ENCODE measurements at places on chromosomes 4 and X.

DNA sequence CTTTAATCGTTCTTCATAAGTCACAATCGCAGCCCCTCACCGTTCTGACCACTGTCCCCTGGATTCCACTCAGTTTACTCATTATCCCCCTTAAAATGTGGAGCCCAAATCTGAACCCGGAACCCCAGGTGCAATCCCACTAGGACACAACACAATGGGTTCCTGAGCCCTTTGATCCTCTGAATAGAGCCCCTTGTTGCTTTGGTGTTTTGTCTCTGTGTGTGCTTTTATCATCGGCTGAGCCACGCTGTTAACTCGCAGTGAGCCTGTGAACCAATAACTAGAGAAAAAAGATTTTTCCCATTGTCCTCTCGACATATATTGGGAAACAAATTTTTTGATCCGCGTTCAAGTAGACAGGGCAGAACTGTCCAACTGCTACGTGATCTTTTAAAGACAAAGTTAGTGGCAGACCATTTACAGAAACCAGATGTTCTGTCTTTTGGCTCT, 617 bp upstream of the PDHA1 start:
- DNase-seq, result no peak

- DNase-seq, result no peak
Observed at GRCh38 chrX:50082741-50083140, 118.1 kb downstream of the AKAP4 start.

- DNase-seq, result no peak
Observed at GRCh38 chrX:14489437-14489836, 39.9 kb upstream of the GLRA2 start.

DNA sequence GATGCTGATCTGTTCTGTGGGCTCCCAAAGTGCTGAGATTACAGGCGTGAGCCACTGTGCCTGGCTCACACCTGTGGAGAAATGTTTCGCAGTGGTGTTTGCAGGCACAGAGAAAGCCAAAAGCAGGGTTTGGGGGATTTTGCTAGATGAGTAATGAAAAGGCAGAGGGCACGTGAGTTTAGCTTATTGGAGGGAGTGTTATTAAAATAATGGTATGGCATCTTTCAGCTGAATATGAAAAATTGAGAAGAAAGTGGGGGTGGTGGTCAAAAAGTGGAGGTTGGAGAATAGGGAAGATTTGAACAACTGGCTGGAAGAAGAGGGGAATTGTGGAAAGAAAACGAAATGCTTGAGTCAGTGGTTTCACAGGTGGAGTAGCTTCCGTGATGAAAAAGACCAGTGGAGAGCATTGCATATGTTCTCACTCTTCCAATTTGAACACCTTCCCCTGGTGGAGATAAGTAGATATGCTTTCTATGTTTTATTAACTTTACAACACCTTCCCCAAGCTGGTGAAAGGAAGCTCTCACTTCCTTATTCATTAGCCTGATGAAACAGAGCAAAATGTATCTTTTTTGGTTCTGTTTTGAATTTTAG, 1.1 kb upstream of the CHST7 start:
- DNase-seq, result no peak

GRCh38 chrX:136999024-136999423, 34.8 kb downstream of the GPR101 start:
- DNase-seq, result no peak

DNA sequence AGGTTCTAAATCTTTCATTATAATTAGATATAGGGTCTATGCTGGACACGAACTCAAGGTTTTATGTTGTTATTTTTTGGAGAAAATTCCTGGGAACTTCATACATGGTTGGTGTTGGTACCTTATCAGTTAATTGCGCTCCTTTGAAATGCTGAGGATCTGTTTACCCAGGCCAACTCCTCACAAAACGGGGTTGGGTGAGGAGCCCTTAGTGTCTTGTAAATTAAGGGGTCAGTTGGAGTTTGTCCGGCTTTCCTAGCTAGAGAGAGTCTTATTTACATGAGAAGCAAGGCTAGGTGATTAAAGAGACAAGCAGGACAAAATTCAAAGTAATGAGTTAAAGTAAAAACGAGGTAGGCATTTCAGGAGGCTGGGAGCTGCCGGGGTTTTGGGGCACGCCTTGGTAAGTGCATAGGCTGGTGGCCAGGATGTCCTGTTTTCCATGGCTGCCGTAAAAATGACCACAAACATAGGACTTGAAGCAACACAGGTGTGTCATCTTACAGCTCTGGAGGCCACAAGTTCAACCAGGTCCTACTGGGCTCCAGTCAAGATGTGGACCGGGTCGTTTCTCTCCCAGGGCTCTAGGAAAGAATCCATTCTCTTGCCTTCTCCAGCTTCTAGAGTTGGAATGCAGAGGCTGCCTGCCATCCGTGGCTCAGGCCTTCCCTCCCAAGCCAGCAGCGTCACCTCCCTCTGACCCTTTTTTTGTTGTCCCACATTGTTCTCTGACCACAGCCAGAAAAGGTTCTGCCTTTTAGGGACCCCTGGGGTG, 19.8 kb downstream of the PSAPL1 start:
- DNase-seq, result no peak

GRCh38 chr4:14059006-14059405, 431.5 kb upstream of the BOD1L1 start:
- DNase-seq, result no peak

- DNase-seq, result no peak
Observed at GRCh38 chrX:151984328-151984727, 9.9 kb upstream of the GABRE start.

GRCh38 chrX:66625525-66625924, 13.4 kb downstream of the EDA2R start:
- DNase-seq, result no peak

DNA sequence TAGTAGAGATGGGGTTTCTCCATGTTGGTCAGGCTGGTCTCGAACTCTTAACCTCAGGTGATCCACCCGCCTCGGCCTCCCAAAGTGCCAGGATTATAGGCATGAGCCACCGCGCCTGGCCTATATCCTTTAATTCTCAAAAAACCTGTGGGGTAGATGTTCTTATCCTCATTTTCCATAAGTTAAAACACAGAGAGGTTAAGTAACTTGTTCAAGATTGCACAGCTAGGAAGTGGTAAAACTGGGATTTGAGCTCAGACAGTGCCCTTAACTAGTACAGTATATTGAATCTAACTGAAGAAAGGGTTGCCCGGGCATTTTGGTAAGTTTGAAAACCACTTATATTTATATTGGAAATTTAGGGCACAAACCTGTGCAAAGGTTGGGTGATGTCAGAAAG, 116.0 kb downstream of the GLUD2 start:
- DNase-seq, result no peak

DNA sequence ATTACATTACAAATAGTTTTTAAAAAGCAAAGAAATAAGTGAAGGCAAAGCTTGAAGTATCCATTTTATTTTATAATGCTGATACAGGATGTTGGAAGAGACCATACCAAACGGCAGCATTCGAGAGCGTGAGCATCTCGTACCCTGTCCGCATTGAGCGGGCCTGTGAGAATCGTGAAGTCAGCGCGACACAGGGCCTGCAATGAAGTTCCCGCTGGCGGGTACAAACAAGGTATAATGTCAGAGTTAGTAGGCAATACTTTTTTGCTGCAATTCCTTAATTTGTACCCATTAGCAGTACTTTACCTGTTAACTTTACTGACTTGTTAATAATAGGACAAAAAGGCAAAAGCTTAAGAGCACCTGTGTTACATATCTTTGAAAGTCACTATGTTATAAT, 19.0 kb downstream of the HNRNPD start:
- DNase-seq, result no peak

- no peak for DNase-seq
Observed at GRCh38 chrX:20693078-20693477, 426.4 kb upstream of the RPS6KA3 start.

- no peak for DNase-seq
Observed at GRCh38 chr4:648579-649292, 23.4 kb downstream of the PDE6B start.

DNA sequence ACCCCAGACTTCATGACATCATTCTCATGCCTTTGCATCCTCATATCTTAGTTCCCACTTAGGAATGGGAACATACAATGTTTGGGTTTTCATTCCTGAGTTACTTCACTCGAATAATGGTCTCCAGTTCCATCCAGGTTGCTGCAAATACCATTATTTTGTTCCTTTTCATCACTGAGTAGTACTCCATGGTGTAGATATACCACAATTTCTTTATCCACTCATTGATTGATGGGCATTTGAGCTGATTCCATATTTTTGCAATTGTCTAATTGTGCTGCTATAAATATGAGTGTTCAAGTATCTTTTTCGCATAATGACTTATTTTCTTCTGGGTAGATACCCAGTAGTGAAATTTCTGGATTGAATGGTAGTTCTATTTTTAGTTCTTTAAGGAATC, 1026.8 kb downstream of the STPG2 start:
- DNase-seq, result no peak

DNA sequence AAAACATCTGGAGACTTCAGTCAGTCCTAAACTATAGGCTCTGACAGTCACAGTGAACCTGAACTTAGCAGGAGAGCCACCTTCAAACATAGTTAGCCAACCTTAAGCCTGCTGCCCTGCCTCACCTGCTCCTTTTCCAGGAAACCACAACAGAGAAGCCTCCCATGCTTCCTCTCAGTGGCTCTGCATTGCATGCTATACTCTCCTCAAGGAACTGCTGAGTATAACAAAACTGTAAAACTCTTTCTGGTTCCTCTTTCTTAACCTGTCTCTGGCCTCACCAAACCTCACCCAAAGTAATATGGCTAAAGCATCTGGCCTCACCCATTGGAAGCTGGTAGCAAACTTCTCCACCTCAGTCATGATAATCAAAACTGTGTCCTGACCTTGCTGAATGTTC, 122.1 kb downstream of the ANKRD50 start:
- no peak for DNase-seq

DNA sequence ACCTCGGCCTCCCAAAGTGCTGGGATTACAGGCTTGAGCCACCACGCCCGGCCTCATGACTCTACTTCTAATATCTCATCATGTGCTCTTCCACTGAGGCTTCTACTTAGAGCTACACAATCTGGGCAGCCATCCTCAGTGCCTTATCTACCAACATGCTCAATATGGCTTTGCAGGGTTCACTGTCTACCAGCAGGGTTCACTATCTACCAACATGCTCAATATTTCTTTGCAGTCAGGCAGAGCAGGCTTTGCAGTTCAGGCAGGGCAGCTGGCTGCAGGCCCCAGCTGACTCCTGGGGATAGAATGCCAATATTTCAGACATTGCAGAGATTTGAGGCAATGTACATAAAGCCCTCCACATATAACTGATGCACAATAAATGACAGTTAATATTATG, 47.5 kb downstream of the PKD2 start:
- DNase-seq, result no peak

DNA sequence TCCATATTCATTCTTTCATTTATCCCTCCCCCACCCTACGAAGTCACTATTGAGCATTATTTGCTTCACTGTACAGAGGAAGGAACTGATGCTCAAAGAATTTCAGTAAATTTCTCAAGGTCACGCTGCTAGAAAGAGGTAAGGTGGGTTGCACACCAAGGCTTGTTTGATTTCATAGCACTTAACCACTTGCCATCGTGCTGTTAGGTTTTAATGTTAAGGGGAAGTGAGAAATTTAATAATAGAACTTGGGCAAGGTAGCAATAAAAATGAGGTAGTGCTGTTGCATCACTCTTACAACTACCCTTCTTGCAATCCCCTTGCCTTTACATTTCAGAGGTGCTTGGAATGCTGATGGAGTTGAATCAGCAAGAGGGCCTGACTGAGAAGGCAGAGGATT, 343.1 kb downstream of the MID1IP1 start:
- DNase-seq, result no peak

DNA sequence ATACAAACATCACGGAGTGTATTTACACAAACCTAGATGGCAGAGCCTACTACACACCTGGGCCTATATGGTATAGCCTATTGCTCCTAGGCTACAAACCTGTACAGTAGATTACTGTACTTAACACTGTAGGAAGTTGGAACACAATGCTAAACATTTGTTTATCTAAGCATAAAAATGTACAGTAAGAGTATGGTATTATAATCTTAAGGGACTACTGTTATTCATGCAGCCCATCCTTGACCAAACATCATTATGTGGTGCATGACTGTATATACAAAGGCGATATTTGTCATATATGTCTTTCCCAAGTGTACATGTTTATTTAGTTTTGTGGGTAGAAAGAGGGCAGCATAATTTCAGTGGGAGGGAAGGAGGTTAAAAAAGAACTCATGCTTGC, 177.7 kb upstream of the FSTL5 start:
- no peak for DNase-seq

DNA sequence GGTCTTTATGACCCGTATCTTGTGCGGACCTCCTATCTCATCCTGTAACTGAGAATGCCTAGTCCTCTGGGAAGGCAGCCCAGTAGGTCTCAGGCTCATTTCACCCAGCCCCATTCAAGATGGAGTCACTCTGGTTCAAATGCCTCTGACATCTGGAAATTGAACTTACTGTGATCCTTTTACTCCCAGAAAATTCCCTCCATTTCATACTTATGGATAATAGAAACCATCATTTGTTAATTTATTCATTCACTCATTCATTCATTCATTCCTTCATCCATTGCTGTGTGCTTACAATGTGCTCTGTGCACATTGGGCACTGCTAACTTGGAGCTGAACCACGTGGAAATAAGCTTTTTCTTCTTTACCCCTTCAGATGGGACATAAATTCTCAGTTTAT, 9.2 kb upstream of the ATP6AP2 start:
- no peak for DNase-seq

- no peak for DNase-seq
Observed at GRCh38 chr4:153089742-153090141, 114.5 kb upstream of the TRIM2 start.

DNA sequence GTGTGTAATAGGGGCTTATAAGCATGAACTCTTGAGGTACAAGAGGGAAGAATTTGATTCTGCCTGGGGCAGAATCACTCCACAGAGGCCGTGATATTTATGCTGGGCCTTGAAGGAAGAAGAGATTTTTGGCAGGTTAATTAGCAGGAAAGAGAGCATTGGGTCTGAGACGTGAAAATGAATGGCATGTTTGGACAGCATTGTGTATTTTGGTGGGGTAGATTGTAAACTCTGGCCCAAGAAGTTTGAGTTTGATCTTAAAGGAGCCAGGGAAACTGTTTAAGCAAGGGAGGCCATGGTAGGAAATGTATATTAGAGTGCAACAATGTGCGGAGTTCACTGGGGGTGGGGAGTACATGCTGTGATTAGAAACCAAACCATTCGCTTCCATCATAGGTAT, 62.4 kb downstream of the NPNT start:
- DNase-seq, result no peak

- no peak for DNase-seq
Observed at GRCh38 chr4:153238135-153238919, 34.1 kb downstream of the TRIM2 start.

GRCh38 chrX:39818750-39819149, 279.0 kb downstream of the BCOR start:
- DNase-seq, result no peak

DNA sequence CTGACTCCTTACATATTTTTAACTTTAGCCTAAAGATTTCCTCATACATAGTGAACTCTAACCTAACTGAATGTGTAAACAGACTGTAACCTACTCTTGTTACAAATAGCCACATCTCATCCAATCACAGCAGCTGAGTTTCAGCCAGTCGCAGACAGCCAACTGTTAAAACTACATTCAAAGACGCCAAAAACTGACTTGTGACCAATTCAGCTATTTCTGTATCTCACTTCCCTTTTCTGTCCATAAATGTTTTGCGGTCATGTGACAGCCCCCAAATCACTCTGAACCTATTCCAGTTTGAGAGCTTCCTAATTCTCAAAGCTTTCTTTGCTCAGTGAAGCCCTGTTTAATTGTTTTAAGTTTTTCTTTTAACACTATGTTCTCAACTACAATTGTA, 2731.9 kb downstream of the ARAP2 start:
- DNase-seq, result no peak
